Daoy (cell line): ENCODE measurements at places on chromosomes 7 and 10. TPM values are rescaled to one million over a fixed set of nuclear protein-coding genes. Genes with fewer than 3 reads are reported as not detected.
A peak's percentile ranks its signal among the peaks of the same experiment; 100 is the strongest.

The NRAP gene
- total RNA-seq = not detected in 2 replicates

DNA sequence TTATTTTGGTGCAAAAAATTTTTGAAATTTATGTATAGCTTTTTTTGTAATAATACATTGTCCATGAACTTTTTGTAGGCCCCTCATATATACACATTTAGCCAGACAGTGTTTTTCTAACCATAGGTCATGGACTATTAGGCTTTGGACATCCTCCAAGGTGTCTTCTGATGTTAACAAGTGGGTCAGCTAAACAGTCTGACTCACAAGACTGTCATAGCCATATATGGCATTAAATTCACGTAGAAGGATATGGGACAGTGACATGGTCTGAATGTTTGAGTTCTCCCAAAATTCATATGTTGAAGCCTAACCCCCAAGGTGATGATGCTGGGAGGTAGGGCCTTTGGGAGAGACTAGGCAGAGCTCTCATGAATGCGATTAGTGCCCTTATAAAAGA, 14.0 kb upstream of the NUB1 start:
- peak; percentile 49 for DNase-seq

DNA sequence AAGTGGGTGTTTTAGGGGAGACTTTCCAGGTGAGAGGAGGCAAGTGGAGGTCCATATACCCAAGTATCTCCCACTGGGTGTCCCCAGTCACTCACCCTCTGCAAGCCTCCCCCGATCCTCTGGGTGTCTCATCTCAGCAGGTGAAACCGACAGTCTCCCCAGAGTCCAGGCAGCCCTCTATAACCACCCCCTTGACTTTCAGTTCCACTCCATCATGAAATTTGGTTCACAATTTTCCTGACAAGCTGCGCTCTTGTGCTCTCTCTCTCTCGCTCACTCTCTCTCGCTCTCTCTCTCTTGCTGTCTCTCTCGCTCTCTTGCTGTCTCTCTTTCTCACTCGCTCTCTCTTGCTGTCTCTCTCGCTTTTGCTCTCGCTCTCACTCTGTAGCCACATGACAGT, 8.1 kb upstream of the RABGEF1 start:
- DNase-seq = no peak

GRCh38 chr7:131040467-131040932, 287.2 kb upstream of the MKLN1 start:
- peak; percentile 78 for DNase-seq

DNA sequence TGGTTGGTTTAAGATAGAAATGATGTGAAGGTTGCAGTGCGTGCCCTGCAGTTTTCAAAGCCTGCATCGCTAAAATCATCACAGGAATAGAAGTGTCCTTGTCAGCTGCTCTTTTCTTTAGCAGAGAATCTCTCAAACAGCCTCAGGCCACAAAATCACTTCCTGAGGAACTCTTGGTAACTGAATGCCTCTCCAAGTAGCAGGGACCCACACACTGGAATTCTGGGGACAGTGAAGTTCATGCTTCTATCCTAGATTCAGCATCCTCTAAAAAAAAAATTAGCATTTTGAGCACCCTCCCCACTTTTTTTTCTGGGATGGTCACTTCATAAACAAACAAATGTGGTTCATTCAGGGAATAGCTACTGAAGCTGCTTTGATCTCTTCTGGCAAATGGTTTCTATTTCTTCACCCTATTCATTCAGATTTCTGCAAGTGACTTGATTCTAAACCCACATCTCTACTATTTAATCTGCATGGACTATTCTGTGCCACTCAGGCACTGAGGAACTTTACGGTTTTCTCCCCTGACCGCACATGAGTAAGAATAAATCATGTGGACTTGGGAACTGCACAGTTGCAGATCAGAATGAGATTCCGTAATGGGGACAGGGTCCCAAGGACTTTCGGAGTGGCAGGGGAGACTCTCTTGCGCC, 306.9 kb downstream of the FRMD4A start:
- DNase-seq = no peak
